ENCODE measurements at places on chromosomes 12 and 14.

- DNase-seq: no peak
These were observed 29.9 kb upstream of the DDHD1 start for GRCh38 chr14:53183056-53183455.

- no peak for DNase-seq
These were observed 37.8 kb upstream of the PPP1CC start for GRCh38 chr12:110780448-110780847.

DNA sequence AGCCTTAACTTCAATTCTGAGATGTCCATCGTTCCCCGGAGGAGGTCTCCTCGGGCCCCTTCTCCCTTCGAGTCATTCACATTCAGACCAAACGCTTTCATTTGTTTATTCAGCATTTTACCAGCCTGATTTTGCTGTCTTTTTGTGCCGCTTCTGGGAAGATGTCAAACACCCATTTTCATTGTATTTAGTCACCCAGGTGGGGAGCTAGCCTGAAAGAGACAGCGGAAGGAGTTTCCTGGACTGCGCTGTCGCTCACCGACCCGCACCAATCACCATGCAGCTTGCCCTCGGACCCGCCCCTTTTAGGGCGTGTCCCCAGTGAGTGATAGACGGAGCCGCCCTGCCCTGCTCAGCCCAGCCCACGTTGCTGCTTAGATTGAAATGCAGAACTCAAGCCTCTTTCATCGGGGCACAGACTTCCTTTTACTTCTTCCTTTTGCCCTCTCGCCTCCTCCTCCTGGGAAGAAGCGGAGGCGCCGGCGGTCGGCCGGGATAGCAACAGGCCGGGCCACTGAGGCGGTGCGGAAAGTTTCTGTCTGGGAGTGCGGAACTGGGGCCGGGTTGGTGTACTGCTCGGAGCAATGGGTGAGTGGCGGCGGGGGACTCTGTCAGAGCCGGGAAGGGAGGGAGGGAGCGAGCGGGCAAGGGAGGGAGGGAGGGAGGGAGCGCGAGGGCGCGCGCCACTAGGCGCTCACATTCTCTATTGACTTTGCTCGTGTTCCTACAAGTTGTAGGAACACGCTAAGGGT lies at the start of gene PAX9:
Gene PAX9 (plus strand): TSS at position 355 of the 752 bp plus-strand sequence. CDS start 230 bp downstream, at position 585.
- DNase-seq: peak; percentile 63

- no peak for DNase-seq
These were observed 212.5 kb downstream of the CRADD start for GRCh38 chr12:93889516-93890212.

GRCh38 chr14:41597647-41598046 lies 9.0 kb upstream of the LRFN5 start:
- DNase-seq: no peak
